ENCODE measurements at places on chromosomes 1 and 21.

- no peak for DNase-seq
Observed at GRCh38 chr1:81560629-81561028, 240.1 kb upstream of the ADGRL2 start.

- DNase-seq, result no peak
Observed at GRCh38 chr1:228021355-228022030, 14.7 kb downstream of the WNT3A start.

DNA sequence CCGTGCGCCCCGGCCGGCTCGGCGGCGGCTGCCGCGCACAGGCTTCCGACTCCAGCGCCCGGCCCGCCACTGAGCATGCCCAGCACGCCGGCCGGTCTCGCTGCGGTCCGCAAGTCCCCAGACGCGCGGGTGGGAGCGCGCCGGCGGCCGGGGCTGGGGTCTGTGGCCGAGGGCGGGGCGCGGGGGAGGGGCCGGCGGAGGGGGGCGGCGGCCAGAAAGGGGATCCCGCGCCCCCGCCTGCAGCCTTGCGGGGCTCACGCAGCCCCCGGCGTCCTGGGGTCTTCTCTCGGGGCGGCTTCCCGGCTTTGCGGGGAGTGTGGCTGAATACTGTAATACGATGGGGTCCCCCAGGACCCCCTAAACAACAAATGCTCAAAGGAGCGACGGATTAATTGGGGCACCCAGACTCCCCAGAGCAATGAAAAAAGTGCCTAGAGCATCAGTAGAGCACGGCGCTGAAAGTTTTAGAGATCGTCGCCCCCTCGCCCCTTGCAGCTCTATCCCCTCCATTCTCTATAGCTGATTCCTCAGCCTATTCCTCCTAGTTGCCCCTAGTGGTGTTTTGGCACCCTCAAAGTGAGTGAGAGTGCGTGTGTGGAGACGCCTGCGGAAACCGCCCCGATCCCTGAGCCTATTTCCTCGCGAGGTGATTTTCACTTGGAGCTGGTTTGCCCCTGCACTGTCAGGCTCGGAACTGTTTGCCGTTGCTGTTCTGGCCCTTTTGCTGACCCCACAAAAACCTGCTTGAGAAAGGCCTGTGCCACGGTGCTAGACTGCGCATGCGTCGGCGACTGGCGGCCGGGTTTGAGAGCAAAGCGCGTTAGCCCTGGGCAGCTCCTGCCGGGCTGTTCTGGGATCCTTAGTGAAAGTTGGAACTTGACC is at the start of gene VAV3:
TSS of gene VAV3 (minus strand) at position 71 of the 882 bp plus-strand sequence. CDS start 311 bp downstream, outside the sequence.
- DNase-seq, result peak; percentile 48

DNA sequence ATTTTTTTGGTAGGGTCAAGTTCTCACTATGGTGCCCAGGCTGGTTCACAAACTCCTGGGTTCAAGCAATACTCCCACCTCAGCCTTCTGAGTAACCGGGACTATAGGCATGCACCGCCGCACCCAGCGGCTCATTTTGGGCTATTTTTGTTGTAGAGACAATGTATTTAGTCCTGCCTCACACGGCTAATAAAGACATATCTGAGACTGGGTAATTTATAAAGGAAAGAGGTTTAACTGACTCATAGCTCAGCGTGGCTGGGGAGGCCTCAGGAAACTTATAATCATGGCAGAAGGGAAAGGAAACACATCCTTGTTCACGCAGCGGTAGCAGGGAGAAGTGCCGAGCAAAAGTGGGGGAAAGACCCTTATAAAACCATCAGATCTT is 4.2 kb downstream of the CELA2A start:
- no peak for DNase-seq

GRCh38 chr1:109628540-109629321 is 9.1 kb downstream of the AMPD2 start:
- no peak for DNase-seq

- no peak for DNase-seq
Observed at GRCh38 chr1:33986390-33987095, 122.7 kb downstream of the HMGB4 start.

GRCh38 chr1:22236900-22237299 is 94.0 kb upstream of the WNT4 start:
- no peak for DNase-seq

- no peak for DNase-seq
Observed at GRCh38 chr1:168235937-168236336, 10.1 kb downstream of the SFT2D2 start.

DNA sequence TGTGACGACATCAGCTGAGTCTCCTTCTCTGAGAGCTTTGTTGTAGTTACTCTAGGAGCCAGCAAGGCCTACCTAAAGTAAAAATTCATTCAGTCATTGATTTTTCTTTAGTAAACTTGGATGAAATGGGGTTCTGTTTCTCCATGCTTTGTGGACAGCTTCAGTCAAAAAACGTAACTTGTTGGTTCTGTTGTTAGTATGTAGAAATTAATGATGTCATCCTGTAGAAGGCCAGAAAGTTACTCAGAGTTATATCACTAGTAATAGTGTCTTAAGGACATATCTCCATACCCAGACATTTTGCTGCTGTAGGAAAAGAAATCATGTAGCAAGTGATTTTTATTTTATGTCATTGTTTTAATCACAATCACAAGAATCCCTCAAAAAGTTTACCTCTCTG is 43.0 kb downstream of the KDM1A start:
- no peak for DNase-seq

- no peak for DNase-seq
Observed at GRCh38 chr1:113256348-113256729, 134.0 kb upstream of the MAGI3 start.

DNA sequence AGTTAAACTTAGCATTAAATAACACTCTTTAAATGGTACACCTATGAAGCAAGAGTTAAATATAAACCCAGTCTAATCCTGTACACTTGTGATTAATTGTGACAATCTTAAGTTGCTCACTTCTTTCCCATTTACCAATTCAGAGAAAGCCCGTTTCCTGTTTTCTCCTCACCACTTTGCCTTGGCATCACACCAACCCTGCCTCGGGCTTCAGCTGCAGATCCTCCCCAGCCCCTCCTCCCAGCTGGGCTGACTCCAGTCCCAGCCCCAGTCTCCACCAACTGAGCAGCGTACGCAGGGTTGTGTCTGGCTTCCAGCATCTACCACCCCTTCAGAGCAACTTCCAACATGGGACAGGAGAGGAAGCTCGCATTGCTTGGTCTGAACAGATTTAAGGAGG is 4.1 kb downstream of the PYCR2 start:
- no peak for DNase-seq

DNA sequence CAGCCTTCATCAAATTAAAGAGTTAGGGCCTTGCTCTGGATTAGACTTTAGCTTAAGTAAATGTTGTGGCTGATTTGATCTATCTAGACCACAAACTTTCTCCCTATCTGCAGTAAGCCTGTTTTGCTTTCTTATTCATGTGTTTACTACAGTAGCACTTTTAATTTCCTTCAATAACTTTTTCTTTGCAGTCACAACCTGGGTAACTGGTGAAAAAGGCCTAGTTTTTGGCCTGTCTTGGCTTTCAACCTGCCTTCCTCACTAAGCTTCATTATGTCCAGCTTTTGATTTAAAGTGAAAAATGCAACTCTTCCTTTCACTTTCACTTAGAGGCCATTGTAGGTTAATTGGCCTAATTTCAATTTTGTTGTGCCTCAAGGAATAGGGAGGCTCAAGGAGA is 12.5 kb upstream of the LPGAT1 start:
- no peak for DNase-seq

DNA sequence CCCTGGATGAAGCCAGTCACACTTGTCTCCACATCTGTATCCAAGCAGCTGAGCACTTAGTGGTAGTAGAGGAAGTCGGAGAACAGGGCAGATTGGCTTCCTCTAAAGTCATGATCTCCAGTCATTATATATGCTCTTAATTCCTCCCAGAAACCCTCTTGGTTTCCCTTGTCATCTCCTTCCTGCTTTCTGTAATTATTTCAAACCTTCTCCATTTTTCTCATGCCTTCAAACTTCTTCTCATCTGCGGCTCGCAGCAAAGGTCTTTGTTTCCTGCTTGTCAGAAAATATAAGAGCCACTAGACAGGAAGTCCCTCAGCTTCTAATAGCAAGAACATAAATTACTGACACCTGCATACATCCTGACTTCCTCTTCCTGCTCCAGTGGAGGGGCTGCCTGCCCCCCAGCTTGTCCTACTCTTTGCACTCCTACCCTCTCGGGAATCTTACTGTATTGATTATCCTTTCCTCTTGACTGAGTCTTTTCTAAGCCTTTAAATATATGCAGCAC is 124.6 kb upstream of the NGF start:
- DNase-seq, result no peak

GRCh38 chr1:151563376-151563775 is 23.3 kb downstream of the TUFT1 start:
- no peak for DNase-seq

DNA sequence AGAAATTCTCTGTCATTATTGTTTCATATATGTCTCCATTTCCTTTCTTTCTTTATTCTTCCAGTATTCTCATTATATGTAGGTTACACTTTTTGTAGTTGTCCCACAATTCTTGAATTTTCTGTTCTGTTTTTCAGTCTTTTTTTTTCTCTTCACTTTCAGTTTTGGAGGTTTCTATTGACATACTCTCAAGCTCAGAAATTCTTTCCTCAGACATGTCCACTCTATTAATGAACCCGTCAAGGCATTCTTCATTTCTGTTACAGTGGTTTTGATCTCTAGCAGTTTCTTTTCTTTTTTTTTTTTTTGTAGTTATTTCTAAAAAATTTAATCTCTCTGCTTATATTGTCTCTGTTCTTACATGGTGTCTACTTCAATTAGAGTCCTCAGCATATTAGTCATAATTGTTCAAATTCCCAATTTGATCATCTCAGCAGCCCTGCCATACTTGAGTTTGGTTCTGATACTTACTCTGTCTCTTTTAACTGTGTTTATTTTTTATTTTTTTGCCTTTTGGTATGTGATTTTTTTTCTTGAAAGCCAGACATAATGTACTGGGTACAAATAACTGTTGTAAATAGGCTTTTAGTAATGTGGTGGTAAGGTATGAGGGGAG is 49.5 kb upstream of the KCNK2 start:
- DNase-seq, result no peak

Measured in NCI-H1930 (cell line).